ENCODE measurements at places on chromosomes 16 and 17. TPM values are rescaled to one million over a fixed set of nuclear protein-coding genes. Genes with fewer than 3 reads are reported as not detected.

DNA sequence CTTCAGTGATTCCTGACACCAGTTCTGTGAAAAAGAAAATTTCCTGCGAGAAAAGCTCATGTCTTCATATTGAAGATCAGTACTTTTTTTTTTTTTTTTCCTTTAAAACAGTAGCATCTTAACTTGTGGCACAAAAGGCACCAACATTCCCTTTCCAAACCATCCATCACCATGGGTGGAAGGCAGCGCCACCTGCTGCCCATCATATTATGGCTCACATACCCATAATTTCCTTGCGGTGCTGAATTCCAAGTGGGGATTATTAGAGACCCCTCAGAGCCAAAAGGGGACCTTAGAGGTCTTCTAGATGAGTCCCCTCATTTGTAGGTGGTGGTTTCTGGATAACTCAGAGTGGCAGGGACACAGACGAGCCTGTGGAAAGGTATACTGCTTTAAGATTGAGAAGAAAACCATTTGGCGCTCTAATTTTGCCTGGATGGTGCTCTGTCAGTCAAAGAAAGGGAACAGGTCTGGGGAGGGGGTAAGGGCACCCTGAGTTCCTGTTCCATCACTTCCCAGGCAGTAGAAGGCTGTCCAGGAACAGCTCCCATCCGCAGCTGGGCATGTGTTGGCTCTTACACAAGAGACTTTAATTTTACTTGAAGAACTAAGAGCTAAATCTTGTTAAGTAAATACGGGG, 7.9 kb upstream of the SOST start:
- no peak overlapping the region for H3K4me3 ChIP-seq
- no peaks in the 10 kb centered on the region for H3K36me3 ChIP-seq
- peak; percentile 68 for DNase-seq
- no peak overlapping the region for H3K27ac ChIP-seq
- no peaks in the 10 kb centered on the region for H3K4me1 ChIP-seq

DNA sequence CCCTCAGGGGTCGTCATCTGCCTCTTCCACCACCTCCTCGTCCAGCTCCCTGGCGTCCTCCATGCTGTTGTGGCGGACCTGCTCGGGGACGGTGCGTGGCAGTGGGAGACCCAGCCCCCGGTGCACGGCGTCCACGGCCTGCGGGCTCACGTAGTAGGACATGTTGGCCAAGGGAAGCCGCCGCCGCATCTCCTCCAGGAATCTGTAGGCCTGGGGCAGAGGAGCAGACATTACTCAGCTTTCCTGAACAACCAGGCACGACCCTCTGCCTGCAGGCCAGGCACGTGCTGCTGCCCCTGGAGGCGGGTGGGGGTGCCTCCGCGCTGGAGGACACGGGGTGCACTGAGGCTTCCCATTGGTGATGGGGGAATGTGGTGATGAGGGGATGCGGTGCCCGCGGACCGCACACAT, 17.8 kb downstream of the TELO2 start:
- DNase-seq, result no peak
- no peaks in the 10 kb centered on the region for H3K27me3 ChIP-seq
- H3K27ac ChIP-seq, result no peak overlapping the region
- H3K4me3 ChIP-seq, result no peak overlapping the region
- no peaks in the 10 kb centered on the region for H3K4me1 ChIP-seq
- H3K36me3 ChIP-seq, result no peaks in the 10 kb centered on the region

- no peaks in the 10 kb centered on the region for H3K4me1 ChIP-seq
- no peak overlapping the region for H3K4me3 ChIP-seq
- H3K27ac ChIP-seq, result no peak overlapping the region
- no peak for DNase-seq
Observed at GRCh38 chr17:60717814-60718213, 40.2 kb downstream of the BCAS3 start.

GRCh38 chr17:30267625-30268024, 24.1 kb downstream of the BLMH start:
- no peaks in the 10 kb centered on the region for H3K27me3 ChIP-seq
- no peak overlapping the region for H3K27ac ChIP-seq
- H3K4me3 ChIP-seq, result no peak overlapping the region
- no peak for DNase-seq
- H3K4me1 ChIP-seq, result no peaks in the 10 kb centered on the region

GRCh38 chr16:75217389-75217851, 1.4 kb upstream of the CTRB1 start:
- no peaks in the 10 kb centered on the region for H3K4me1 ChIP-seq
- no peak for DNase-seq
- no peak overlapping the region for H3K4me3 ChIP-seq
- H3K27me3 ChIP-seq, result no peaks in the 10 kb centered on the region

GRCh38 chr17:17648762-17649161, 32.5 kb upstream of the RAI1 start:
- no peaks in the 10 kb centered on the region for H3K36me3 ChIP-seq
- H3K27me3 ChIP-seq, result no peaks in the 10 kb centered on the region
- H3K4me3 ChIP-seq, result no peak overlapping the region
- no peak for DNase-seq
- no peak overlapping the region for H3K27ac ChIP-seq

DNA sequence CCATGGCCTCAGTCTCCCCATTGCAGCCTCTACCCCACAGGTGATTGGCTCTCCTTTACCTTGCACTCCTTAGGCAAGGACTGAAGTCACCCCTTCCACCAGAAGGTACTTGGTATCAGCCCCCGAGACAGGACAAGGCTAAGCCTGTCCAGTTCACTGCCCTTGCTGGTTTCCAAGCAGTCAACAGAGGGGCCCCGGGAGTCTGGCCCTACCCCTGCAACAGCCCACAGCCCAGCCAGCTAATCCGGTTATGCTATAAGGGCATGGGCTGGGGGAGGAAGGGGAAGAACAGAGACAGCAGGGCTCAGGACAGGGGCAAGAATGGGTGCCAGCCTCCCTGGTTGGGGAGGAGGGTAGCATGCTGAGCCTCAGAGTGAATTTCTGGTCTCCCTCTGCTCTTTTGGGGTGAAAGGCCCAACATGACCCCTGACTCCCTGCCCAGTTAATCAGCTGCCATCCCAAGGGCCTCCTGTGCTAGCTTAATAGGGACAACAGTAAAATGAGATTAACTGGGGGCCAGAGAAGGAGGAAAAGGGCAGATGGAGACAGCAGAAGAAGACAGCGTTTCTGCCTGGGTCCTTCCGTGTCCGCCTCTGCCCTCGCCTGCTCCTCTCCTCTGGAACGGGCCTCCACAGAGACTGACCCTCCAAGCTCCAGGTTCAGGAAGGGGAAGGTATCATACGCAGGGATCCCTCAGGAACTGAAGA, 10.7 kb downstream of the DLG4 start:
- no peaks in the 10 kb centered on the region for H3K27me3 ChIP-seq
- H3K4me1 ChIP-seq, result no peaks in the 10 kb centered on the region
- H3K36me3 ChIP-seq, result no peaks in the 10 kb centered on the region
- no peak overlapping the region for H3K4me3 ChIP-seq
- no peak overlapping the region for H3K27ac ChIP-seq

DNA sequence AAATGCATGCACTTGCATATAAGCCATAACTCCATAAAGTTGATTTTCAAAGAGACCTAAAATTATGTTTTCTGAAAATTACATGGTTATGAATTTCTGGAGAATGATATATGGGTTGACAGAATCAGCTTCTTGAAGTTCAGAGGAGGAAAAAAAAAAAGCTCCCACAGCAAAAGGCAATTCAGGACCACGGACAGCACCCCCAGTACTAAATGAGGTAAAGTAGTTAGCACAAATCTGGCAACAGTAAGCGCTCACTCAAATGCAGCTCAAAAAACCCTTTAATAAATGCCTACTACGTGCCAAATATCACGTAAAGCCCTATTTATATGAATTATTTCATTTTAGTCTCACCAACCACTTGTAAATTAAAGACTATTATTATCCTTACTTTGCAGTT, 135.2 kb downstream of the SHISA9 start:
- no peaks in the 10 kb centered on the region for H3K36me3 ChIP-seq
- no peaks in the 10 kb centered on the region for H3K4me1 ChIP-seq
- H3K27ac ChIP-seq, result no peak overlapping the region
- no peaks in the 10 kb centered on the region for H3K27me3 ChIP-seq

DNA sequence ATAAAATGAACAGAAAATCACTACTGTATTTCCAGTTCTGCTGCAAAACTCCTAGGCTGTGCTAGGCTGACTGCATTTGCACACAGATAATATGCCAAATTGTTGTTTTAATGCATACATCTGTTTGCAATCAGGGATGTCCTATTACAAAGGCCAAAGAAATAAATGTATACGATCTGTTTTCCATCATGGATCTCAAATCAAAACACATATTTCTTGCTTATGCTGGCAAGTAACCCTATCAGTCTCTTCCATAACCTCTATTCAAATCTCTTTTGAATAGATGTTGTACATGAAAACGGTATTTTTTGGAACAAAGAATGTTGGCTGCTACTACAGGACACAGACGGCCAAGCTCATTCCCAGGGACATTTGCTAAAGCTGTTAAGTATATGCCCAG, 56.6 kb downstream of the DUSP14 start:
- no peak for DNase-seq
- H3K36me3 ChIP-seq, result no peaks in the 10 kb centered on the region
- H3K4me3 ChIP-seq, result no peak overlapping the region
- no peaks in the 10 kb centered on the region for H3K27me3 ChIP-seq
- H3K27ac ChIP-seq, result no peak overlapping the region
- H3K4me1 ChIP-seq, result no peaks in the 10 kb centered on the region

GRCh38 chr17:45952814-45953320, 46.2 kb upstream of the STH start:
- no peak overlapping the region for H3K4me3 ChIP-seq
- peaks cover 7% of the 10 kb centered on the region for H3K27me3 ChIP-seq
- H3K36me3 ChIP-seq, result no peaks in the 10 kb centered on the region
- no peak for DNase-seq
- no peaks in the 10 kb centered on the region for H3K4me1 ChIP-seq
- no peak overlapping the region for H3K27ac ChIP-seq

GRCh38 chr17:76063875-76064546, 8.3 kb downstream of the SRP68 start:
- H3K36me3 ChIP-seq, result no peaks in the 10 kb centered on the region
- H3K4me3 ChIP-seq, result no peak overlapping the region
- peak; percentile 62 for DNase-seq
- H3K27me3 ChIP-seq, result no peaks in the 10 kb centered on the region

GRCh38 chr17:22492331-22492730, 800.0 kb downstream of the KCNJ18 start:
- H3K4me1 ChIP-seq, result no peaks in the 10 kb centered on the region
- H3K27me3 ChIP-seq, result no peaks in the 10 kb centered on the region
- DNase-seq, result no peak

- DNase-seq, result no peak
- peak overlapping the region; percentile 10 for H3K27ac ChIP-seq
- H3K4me1 ChIP-seq, result peaks cover 10% of the 10 kb centered on the region
- no peaks in the 10 kb centered on the region for H3K36me3 ChIP-seq
Observed at GRCh38 chr17:4788159-4788806, 481 bp upstream of the GLTPD2 start.

GRCh38 chr17:68182940-68183551, 64.8 kb upstream of the AMZ2 start:
- peak overlapping the region; percentile 29 for H3K4me3 ChIP-seq
- no peaks in the 10 kb centered on the region for H3K4me1 ChIP-seq
- peak overlapping the region; percentile 29 for H3K27ac ChIP-seq
- DNase-seq, result peak; percentile 82
- H3K36me3 ChIP-seq, result no peaks in the 10 kb centered on the region

CCDC40 gene
- total RNA-seq, result 2.8 TPM

SCARF1 gene
- total RNA-seq, result 18.5 TPM

CHP2 gene
- 173 TPM for total RNA-seq

SOX8 gene
- 0.27 TPM for total RNA-seq

VWA3A gene
- total RNA-seq, result not detected
